ENCODE measurements at places on chromosomes 7 and 10. TPM values are rescaled to one million over a fixed set of nuclear protein-coding genes. Genes with fewer than 3 reads are reported as not detected.

Gene FAM25G
- total RNA-seq: not detected

Gene PRTFDC1
- total RNA-seq: 6.6 TPM

Gene PITRM1
- total RNA-seq: 64.9 TPM

Gene IFIT1B
- total RNA-seq: not detected

Gene MYL7
- not detected for total RNA-seq

Gene HTR5A
- total RNA-seq: not detected

Gene PDE6C
- total RNA-seq: not detected

Gene ICA1
- total RNA-seq: 45.7 TPM

Gene SPAG6
- total RNA-seq: 4.9 TPM

Gene PNLIPRP2
- total RNA-seq: not detected

Gene ZKSCAN1
- total RNA-seq: 30.6 TPM

Gene UCMA
- not detected for total RNA-seq

Gene DGKB
- total RNA-seq: 0.33 TPM

Gene FAM221A
- total RNA-seq: 13.1 TPM

Gene H2BK1
- total RNA-seq: not detected

Gene ADAM22
- total RNA-seq: 3.4 TPM

Gene SLC26A5
- 0.48 TPM for total RNA-seq

Gene STRIP2
- total RNA-seq: 1.9 TPM

Gene CFAP43
- total RNA-seq: 0.32 TPM

Gene LLCFC1
- not detected for total RNA-seq

Gene CUBN
- total RNA-seq: 5.7 TPM

Gene HMX3
- not detected for total RNA-seq

Gene DLX6
- not detected for total RNA-seq

Gene NME8
- not detected for total RNA-seq

Gene BEND7
- 19.3 TPM for total RNA-seq

Gene ANKRD7
- total RNA-seq: 0.32 TPM

Gene TEX36
- total RNA-seq: not detected

Gene PNLIPRP3
- 0.66 TPM for total RNA-seq

Gene PRKAR2B
- total RNA-seq: 34.7 TPM

Gene RPEL1
- not detected for total RNA-seq

Measured in breast epithelium (tissue), 4 donors.